ENCODE measurements at places on chromosomes 11 and 22.

DNA sequence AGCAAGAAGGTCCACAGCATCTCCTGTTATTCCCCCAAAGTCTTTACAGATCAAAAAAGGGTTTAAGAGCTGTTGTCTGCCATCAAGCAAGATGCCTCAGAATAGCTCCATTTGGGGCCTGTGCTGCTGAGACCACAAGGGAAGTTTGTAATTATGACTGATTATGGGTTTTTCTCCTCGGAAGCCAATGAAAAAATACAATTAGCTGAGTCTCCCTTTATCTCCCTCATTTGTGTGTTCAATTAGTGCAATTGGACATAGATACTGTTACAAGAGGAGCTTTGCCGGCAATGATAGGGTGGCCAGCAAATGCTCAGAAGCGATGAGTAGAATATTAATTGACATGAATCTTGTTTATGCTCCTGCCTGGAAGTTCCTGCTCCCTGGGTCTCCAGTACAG lies 83.7 kb downstream of the COMMD9 start:
- DNase-seq = no peak

- no peak for DNase-seq
Measured at GRCh38 chr11:1346669-1347390, 37.4 kb upstream of the TOLLIP start.

DNA sequence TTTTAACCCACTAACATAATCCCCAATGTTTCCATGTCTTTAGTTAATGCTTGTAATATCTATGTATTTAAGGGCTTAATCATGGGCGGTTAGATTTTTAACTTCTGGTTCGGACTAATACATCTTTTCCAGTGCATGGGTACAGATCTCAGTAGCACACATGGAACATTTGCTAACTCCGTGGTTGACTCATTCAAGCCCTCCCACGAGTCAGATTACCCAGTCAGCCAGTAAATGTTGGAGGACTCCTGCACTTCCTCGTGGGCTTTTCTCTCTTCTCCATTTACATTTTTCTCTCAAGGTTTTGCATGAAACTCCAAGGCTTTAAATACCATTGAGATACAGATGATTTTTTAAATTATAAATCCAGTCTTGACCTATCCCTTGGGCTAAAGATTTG lies 313.9 kb downstream of the ST3GAL4 start:
- no peak for DNase-seq

DNA sequence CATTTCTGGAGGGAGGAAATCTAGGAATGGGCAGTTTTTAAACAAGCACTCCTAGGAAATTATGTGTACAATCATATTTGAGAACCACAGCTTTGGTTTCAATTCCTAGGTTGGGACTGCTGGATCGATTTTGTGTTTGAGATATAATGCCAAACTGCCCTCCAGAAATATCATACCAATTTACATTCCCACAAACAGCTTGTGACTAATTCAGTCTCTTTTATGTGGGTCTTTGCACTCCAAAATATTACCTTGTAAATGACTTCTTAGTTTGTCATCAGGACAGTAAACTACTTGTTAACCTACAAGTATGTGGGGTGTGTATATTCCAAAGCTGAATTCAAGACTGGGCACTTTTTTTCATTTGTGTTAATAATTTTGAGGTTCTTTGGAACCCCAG lies 9.8 kb upstream of the BARX2 start:
- no peak for DNase-seq

GRCh38 chr22:45869340-45869847 lies 107.6 kb downstream of the WNT7B start:
- no peak for DNase-seq

DNA sequence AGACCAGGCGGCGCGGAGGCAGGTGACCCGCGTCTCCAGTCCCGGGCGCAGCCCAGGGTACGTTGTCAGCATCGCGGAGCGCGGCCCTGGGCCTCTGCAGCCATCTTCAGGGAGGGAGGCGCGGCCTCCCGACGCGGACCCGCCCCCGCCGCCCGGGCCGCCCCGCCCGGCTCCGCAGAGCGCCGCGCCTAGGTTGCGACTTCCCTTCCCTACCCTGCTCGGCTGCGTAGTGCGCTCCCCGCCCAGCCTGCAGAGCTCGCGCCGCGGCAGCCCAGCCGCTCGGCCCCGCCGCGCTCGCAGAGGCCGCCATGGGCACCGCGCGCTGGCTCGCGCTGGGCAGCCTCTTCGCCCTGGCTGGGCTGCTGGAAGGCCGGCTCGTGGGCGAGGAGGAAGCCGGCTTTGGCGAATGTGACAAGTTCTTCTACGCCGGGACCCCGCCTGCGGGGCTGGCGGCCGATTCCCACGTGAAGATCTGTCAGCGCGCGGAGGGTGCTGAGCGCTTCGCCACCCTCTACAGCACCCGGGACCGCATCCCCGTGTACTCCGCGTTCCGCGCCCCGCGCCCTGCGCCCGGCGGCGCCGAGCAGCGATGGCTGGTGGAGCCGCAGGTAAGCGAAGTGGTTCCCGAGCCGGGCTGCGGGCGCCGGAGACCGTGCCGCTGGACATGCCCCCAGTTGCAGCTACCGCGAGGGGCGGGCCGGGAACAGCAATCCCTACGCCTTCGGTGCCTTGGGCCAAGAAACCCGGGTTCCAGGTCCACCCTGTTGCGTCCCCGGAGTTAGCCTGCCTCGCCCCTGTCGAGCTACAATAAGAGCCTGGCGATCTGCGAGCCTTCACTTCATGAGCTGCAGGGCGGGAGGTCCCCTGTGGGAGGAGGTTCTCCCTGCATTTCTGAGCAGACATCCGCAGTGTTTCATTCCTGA lies at the start of gene ENDOD1:
ENDOD1 (plus strand) TSS at position 227 of the 923 bp plus-strand sequence; CDS start at position 309, 82 bp downstream.
- DNase-seq = peak; percentile 75

Measured in NK-92 treated with Interleukin-12 subunit alpha and Interleukin-12 subunit beta, amount 100 ng/mL, for 24 hours (cell line).